Foreskin melanocyte (primary cell): ENCODE measurements at places on chromosomes 3 and 15.

GRCh38 chr3:117103675-117104074 is 394.1 kb downstream of the TUSC7 start:
- peak; percentile 3 for DNase-seq

DNA sequence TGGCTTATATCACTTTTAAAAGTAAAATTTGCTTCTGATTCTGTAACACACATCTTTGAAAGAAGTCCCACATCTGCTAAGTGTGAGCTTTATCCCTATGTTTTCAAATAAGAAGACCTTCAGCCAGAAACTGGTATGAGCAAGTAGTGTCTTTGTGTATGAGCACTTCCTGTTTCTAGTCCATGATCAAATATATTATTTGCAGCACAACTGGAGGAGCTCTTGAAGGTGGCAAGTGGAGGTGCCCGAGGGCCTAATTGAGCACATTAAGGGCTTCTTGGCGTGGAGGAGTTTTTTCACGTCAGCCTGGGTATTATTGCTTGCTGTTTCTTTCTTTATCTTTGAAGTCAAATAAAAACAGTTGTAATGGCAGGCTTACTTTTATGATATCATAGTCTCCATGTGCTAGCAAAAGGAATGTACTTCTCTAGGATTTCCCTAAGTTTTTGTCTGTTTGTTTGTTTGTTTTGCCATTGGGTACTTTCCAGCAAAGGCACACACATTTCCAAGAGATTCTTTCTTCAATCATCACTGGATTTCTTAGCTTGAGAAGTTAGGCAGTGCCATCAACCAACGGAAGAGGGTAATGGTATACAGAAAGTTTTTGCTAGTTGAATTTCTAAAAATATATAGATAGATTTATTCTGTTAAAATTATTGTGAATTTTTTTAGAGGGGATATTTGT is 68.1 kb downstream of the MEIS2 start:
- no peak for DNase-seq

GRCh38 chr15:65082303-65082953 is 5.9 kb downstream of the KBTBD13 start:
- DNase-seq: no peak

DNA sequence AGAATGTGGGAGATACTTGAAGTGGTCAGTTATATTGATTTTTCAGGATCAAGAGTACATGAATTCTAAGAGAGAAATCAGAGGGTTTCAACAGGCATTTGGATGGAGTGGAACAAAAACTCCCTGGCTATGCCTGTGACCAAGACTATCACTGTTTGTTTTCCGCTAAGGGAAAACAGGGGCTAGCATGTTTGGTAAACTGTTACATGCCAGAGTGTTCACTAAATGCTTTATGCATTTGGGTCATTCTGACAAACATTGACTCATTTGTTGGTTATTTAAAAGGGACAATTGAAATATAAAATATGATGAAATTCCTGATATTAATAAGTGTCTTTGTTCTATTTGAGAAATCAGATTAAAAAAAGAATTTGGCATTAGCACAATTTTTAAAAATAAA is 603.9 kb upstream of the KCNMB2 start:
- DNase-seq: peak; percentile 40

DNA sequence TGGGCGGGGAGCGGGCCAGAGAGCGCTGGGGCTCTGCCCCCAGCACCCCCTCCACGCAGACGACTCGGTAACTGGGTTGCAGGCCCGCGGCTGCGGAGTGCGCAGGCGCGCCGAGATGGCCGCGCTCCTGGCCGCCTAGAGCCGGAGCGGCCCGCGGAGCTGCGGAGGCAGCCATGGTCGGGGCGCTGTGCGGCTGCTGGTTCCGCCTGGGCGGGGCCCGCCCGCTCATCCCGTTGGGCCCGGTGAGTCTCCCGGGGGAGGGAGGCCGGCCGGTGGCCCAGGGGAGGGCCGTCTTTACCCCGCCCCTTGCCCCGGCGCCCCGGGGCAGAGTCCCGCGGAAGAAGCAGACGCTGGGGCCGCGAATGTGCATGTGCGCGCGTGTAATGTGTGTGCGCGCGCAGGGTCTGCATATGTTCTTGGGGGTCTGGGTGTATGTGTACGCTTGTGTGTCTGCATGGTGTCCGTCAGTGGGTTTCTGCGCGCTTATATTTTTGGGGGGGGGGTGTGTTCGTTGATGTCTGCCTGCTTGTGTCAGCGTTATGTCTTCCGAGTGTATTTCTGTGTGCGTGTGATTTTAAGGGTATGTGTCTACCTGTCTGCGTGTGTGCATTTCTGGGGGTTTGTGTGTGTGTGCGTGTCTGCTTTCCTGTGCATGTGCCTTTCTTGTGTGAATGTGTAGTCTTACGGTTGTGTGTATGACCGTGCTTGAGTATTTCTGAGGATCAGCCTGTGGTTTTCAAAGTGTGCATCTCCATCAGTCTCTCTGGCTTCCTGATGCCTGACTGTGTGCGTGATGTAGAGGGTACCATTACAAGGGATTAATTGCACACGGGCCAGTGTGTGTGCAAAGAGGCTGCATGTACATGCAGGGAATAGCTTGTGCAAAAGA is at the start of gene ABHD14A:
Gene ABHD14A, plus strand, starts transcription at position 102 of the 889 bp plus-strand sequence. Its CDS starts 72 bp downstream, at position 174.
- peak; percentile 36 for DNase-seq

DNA sequence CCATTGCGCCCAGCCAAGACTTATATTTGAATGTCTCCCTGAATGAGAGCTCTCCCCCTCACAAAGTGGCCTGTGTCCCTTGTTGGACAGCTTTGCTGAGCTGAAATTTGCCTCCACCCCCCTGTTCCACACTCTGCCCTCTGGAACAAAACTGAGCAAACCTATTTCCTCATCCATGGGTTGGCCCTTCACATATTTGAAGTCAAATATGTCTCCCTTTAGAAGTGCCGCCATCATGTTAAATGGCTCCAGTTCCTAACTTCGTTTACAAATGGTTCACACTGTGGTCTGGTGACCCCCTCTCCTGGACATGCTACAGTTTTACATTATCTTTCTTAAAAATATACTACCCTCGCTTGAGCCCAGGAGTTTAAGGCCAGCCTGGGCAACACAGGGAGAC is 4.6 kb downstream of the PLIN1 start:
- no peak for DNase-seq

DNA sequence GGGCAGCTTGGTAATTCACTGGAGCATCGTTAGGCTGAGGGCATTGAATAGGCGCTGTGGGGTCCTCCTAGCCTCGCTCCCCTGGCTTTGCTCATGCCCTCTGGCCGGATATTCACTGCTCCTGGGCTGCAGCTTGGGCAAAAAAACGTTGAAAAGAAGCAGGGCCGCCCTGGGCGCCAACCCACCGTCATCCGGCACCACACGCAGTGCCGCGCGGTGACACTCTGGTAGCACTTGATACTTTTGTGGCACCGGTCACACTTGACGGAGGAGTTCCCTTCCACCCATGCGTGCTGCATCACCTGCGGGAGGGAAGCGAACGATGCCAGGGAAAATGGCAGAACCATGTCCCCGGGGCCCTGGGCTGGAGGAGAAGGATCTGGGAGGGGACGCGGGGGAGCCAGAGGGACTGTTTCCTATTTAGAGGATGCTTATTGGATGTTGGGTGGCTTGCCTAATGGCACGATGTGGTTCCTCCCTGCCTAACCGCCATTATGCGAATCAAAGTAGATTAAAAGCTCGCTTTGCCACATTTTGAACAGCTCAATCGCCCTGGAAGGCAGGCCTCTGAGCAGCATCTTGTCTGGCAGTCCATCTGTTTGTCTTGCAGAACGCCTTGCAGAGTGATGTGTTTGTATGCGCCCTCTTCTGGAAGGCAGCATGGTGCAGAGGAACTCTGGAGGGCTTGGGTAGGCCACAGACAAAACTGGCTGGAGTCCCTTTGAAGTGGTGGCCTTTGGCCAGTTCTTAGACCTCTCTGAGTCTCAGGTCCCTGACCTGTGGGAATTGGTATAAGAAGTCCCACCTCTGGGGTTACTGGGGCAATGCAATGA is 93.2 kb downstream of the DGKG start:
- DNase-seq: no peak

GRCh38 chr15:57943171-57943570 is 122.3 kb downstream of the ALDH1A2 start:
- no peak for DNase-seq

DNA sequence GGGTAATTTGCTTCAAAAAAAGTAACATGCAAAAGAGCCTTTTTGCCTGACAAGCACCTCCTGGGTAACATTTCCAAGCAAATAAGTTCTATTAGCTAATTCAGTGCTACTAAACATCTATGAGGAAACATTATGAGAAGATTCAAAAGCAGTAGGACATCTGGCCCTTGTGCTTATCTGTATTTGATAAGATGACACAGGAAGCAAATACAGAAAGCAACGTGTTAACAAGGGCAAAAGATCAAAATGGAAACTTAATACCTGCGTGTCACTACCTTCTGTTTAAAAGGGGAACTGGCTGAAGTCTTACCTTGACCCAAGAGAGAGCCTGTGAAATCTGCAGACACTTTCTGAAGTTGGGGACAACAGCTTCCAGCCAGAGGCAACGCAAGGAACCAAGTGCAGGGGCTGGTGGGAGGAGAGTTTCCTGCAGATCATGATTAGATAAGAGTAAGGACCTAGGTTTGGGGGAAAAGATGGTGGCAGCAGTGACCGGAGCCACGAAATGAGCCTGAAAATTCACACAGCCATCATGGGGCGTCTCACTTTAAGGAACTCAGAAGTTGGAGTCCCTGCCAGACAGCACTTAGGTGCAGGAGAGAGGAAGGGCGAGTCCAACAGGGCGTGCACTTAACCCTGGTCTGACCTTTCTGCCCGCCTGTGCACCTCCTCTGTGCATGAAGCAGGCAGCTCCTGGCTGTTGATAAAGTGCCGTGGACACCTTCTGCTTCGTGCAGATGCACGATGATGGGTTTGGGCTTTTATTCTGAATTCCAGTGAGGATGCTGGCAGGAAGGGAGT is 153.6 kb upstream of the BHLHE40 start:
- no peak for DNase-seq

GRCh38 chr3:54518011-54518675 is 395.8 kb downstream of the CACNA2D3 start:
- no peak for DNase-seq

DNA sequence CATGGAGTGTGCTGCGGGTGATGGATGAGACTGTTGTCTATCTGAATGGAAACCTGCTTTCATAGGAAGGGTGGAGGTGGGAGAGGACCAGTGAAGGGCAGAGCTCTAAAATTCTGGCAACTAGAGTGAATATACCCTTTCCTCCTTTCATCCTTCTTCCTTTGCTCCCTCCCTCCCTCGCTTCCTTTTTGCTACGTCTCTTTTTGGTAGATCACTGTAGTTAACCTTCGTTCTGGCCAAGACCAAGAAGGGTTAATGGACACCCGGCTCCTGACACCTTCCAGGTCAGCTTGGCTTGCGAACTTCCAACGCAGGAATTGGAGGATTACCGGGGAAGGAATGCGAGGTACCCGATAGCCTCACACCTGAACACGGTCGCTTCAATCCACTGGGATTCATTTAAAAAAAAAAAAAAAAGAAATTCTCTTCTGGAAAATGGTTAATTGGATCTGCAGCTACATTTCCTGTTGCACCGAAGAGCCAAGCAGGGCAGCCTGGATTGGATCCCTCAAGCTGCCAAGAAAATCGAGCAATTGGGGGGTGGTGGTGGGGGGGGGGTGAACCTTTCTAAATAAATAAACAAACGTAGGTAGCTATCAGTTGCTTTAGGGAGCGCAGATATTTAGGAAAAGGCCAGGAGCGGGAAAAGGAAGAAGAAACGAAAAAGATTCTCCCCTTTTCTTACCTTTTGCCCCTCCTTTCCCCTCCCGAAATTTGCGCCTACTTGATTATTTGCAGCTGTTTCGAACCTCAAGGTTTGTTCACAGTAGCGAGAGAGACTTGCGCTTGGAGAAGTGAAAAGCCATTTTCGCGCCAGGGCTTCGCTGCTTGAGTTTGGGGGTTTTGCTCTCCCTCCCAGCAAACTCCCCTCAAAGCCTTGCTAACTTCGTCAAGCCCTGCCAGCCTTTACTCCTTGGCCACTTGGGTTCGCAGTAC is 9.5 kb upstream of the NR2F2 start:
- no peak for DNase-seq

DNA sequence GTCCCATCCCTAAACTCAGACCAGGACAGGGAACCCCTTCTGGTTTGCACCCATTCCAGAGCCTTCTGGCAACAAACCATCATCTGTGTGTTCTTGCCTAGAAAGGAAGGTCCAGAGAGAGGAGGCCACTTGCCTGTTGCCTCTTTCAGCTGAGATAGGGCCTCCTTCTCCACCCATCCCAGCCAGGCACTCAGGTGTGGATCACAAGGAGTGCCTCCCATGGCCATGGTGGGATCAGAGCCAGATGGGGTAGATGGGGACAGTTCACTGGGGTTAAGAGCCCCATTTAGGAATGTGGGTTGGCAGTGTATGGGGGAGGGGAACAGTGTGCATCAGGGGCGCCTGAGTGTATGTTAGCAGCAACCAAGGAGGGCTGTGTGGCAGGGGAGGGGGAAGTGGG is 8.9 kb upstream of the CTDSPL start:
- DNase-seq: no peak

- no peak for DNase-seq
Observed at GRCh38 chr15:78956937-78957336, 12.1 kb upstream of the CTSH start.

DNA sequence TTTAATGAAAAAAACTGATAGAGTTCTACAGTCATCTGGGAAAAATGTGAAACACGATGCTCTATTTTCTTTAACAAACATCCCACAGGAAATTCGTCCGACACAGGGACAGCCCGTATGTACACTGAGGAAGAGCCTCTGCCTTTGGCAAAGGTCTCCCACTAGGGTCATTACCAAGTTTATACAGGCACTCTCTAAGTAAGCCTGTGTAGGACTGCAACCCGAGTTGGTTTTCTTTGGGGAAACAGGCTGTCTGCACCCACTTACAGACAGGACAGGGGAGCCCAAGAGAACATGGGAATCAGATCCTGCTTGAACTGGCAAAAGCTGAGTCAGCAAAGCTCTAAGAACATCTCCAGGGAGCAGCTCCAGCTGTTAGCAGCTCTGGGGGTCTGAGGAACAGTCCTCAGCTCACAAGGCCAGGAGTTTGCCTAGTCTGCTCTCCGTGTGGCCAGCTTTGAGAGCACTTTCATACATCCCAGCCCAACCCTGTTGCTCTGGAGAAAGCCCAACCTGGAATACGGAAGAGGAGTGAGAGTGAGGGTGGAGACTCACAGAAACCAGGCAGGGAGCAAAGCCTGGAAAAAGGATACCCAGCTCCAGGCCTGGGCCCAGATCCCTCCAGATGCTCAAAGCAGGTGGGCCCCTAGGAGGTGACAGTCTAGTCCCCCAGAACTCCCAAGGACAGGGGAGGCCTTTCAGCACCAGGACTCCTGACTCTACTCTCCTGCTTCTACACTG is 1.9 kb downstream of the TBC1D2B start:
- peak; percentile 66 for DNase-seq

DNA sequence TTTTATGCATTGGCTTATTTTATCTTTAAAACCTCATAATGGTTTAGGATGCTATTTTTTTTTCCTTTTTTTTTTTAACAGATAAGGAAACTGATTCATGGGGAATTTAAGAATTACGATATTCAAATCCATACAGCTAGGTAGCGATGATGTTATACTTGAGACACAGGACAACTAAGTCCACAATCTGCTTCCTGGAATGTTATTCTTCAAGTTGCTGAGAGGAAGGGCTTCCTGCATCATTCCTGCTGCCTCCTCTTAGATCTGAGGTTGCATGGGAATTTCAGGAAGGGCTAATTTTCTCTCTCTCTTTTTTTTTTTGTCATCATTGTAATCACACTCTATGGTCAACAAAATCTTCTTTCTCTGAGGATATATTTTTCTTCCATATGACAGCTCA is 595.5 kb downstream of the GRM7 start:
- no peak for DNase-seq

- DNase-seq: no peak
Observed at GRCh38 chr3:14564741-14565140, 24.6 kb upstream of the GRIP2 start.
